ENCODE measurements at places on chromosomes 5 and 9.
A peak's percentile ranks its signal among the peaks of the same experiment; 100 is the strongest.

DNA sequence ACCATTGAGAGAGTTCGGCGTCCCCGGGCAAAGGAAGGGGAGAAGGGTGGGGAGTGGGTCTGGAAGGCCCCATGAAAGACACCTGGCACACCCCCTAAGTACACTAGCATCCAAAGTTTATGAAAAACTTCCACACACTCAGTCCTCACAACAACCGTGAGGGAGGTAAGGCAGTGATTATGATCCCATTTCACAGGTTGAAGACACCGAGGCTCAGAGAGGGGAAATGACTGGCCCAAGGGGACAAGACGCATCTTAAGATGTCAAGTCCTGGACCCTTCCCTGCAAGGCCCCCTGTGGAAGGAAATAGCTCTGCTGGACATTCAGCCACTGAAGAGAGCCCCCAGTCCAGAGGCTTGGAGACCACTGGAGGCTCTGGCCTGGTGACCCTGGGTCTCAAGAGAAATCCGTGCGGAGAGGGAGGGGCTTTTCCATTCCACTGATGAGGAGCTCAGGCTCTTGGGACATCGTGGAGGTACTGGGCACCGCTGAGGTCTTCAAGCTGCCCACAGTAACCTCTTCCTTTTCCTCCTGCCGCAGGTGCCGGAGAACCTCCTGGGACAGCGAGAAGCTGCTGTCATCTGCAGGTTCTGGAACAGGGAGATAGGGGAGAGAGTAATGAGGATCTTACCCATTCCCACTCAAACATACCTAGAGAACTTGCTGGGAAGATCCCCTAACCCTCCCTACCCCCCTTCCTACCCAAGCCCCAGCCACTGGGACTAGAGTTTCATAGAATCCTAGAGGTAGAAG, 5.2 kb downstream of the SMIM33 start:
- no peak for DNase-seq

GRCh38 chr9:105318729-105319191, 74.3 kb downstream of the SLC44A1 start:
- DNase-seq, result no peak

DNA sequence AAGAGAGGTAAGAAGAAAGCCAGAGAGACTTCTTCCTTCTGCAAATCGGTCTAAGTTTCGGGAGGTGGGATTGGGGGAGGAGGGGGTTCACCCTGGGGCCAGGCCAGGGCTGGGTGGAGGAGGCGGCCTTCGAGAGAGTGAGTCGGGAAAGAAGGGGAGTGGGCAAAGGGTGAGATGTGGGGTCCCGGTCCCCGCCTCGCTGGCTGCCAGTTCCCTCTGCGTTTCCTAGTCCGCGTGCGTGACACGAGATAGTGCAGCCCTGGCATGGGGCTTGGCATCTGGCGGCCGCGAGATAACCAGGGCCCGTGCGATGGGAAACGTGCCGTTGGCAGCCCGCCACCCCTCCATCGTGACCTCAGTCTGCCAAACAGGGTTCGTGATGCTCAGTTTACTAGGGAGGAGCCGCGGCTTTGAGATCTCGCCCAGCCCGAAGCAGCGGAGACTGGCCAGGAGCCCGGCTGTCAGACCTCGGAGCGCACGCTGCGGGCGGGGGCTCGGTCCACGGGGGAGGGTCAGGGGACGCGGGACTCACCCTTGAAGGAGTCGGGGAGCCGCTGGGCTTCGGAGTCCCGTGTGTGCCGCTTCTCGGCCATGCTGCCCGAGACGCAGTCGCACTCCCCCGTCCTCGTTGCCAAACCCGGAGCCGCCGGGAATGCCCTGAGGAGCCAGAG, at the start of gene STOM:
STOM (minus strand) TSS at position 656 of the 671 bp plus-strand sequence; CDS start at position 593, 63 bp downstream.
- DNase-seq, result peak; percentile 80

DNA sequence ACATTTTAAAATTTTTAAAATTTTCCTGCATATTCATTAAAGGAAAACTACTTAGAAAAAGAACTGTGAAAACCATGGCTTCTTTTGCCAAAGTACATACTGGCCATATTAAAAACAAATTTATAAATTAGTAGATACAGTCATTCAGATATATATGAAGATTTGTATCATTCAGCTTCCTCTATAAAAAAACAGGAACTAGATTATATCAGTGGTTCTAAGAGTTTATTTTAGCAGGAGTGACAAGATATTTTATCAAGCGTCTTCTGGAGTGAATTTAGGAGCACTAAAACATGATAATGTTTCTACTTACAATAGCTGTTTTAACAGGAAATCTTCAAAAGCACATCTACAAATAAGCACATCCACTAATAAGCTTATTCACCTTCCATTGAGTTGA, 171.4 kb downstream of the RAPGEF6 start:
- no peak for DNase-seq

- peak; percentile 78 for DNase-seq
Observed at GRCh38 chr5:72018143-72018803, 89.0 kb upstream of the MAP1B start.

- peak; percentile 97 for DNase-seq
Observed at GRCh38 chr5:174419540-174420132, 304.7 kb upstream of the MSX2 start.

DNA sequence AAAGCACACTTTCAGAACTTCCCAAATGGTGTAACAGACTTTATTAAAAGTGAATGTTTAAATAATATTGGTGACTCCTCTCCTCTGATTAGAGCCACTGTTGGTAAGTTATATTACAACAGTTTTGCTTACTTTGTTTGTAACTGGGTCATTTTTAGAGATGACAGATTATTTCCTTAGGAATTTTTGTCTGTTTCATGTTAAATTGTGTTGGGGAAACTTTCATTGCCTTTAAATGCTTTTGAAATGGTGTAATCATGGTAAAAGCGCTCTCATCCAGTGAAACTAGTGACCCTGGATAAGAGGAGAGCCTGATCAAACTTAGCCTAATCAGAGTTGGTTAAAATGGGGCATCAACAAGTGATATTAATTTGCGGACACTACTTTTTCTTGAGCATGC, 39.4 kb downstream of the TNPO1 start:
- no peak for DNase-seq

DNA sequence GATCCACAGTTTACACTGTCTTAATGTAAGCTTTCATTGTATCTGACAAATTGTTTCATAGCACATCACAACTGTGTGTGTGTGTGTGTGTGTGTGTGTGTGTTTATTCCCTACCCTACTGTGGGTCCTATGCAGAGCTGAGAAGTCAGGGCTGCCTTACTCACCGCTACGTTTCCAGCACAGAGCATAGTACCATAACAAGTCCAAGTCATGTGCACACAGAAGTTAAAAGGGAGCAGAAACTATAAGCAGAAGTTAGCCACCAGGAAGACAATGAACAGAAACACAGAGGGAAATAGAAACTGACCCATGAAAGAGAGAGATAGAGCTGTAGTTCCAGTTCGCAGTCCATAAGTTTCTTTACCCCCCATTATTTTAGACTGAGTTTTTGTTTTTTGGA, 38.2 kb upstream of the DMXL1 start:
- DNase-seq, result no peak
